ENCODE measurements at places on chromosomes 1 and 21.
A peak's percentile ranks its signal among the peaks of the same experiment; 100 is the strongest.

DNA sequence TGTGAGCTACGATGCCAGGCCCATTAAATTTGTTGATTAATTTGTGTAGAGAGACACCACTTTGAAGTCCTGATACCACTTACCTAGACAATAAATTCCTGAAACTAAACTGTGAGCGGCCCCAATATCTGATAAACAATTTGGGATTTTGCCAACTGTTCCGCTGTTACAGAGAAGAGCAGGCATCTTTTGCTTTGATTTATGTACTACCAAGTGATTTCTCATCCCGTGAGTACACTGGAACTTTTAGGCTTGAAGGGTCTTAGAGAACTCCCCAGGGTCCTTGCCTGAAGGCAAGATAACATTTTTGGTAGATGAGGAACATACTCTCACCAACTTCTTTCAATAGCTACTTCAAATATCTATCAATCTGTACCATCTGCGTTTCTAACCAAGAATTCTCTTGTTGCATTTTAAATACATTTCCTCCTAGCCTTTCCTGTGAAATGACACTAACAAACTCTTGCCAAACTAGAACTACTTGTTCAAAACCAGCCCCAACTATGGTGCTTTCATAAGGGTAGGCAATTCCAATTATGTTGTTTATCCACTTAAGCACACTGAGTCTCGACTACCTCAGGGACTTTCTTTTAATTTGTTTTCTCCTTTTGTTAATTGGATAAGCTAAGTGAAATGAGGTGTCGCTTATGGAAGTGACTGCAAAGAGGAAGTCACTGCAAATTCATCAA is 23.2 kb upstream of the SLC30A1 start:
- DNase-seq, result no peak

- no peak for DNase-seq
These were observed 2.4 kb downstream of the TMPRSS3 start for GRCh38 chr21:42393443-42393950.

GRCh38 chr21:16322454-16322853 is 592.7 kb downstream of the USP25 start:
- DNase-seq, result no peak

- DNase-seq, result no peak
These were observed 29.2 kb upstream of the HHAT start for GRCh38 chr1:210299501-210299900.

- DNase-seq, result no peak
These were observed 41.4 kb downstream of the ACOT7 start for GRCh38 chr1:6352138-6352563.

DNA sequence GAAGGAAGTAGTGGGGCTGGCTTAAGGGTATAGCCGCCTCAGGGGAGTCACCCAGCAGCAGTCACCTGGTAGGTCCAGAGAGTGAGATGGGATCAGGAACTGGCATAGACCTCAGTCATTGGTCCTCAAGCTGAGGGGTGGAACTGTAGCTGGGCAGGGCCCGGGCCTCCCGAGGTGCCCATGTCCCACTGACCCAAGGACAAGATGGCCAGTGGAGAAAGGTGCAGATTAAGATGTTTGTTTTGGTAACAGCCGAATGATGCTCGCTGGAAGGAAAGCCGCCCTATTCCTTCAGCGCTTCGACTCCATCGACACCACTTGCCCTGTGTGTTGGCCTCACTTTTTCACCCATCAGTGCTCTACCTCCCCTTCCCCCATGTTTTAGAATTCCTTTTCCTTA is 16.4 kb downstream of the COL9A2 start:
- no peak for DNase-seq

DNA sequence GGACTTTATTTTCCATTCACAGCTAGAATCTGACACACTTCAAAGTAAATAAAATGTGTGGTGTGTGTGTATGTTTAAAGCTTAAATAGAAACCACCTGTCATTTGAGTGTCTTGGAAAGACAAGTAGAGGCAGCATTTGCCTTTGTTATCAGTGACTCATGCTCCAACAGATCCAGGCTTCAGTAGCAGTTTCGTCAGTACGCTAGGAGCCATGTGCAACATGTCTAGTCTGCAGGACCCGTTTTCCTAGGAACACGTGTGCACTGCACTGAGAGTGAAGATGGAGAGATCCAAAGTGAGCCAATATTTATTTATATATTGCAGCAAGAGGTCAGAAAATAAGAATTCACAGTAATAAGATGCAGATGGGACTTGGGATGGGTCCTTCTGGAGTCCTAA is 41.8 kb downstream of the SGIP1 start:
- peak; percentile 35 for DNase-seq

DNA sequence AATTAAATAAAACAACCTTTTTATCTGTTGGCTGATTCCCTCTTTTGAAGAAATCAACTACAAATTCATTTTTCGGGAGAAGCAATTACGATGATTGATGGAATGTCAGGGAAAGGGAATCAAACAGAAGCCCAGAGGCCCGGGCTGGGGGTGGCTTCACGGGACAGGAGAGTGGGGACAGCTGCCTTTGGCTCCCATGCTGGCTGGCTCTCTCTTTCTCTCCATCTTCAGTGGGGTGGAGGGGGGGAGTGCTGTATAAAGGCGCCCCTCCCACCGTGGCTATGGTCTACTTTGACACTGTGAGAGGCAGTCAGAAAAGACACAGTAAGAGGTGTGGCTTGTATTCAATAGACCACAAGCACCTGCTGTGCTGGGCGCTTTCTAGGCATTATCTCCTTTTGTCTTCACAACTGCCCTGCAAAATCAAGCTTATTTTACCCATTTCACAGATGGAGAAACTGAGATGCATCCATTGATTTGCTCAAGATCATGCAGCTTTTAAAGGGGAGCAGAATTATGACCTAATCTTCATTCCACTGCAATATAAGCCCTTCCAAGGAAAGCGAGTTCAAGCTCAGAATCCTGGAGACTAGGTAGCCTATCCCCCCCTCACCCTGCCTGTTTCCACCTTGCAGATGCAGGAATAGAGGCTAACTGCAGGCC is 92.9 kb downstream of the GRIK3 start:
- DNase-seq, result no peak

- DNase-seq, result no peak
These were observed 33.0 kb downstream of the LAMC2 start for GRCh38 chr1:183218971-183219615.
